ENCODE measurements at places on chromosomes 12 and 14.

GRCh38 chr12:102496591-102496990 is 16.2 kb upstream of the IGF1 start:
- no peak for DNase-seq

- no peak for DNase-seq
These were observed 3.2 kb upstream of the SPTSSA start for GRCh38 chr14:34465069-34465859.

DNA sequence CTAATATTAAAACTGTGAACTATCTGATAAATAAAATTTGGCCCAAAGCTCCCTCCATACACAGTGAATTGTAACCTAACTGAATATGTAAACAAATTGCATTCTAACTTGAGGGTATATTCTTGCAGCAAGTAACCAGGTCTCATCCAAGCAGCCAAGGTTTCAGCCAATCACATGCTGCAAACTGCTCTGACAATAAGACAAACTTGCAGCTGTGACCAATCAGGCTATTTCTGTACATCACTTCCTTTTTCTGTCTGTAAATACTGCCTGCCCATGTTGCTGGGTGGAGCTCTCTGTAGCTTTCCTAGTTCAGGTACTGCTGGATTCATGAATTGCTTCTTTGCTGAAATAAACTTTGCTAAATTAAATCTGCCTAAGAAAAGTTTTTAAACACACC is 499.0 kb downstream of the GALC start:
- DNase-seq = no peak

DNA sequence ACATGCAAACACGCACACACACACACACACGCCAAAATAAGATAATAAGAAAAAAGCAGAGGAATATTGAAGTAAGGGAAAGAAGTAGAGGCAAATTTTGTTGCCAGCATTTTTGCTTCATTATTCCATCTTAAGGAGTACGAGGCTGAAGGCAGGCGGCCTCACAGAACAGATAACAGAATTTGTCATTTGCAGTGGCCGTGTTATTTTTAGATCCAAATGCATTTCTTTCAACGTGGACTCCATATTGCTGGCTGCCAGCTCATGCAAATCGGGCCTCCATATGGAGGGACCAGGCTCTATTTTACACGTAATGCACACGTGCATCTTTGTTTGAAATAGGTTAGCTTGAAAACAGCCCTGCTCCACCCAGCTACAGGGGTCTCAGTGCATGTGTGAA is 172.9 kb downstream of the RBM19 start:
- DNase-seq = no peak

GRCh38 chr12:66354291-66354690 is 52.0 kb downstream of the HELB start:
- DNase-seq = no peak

DNA sequence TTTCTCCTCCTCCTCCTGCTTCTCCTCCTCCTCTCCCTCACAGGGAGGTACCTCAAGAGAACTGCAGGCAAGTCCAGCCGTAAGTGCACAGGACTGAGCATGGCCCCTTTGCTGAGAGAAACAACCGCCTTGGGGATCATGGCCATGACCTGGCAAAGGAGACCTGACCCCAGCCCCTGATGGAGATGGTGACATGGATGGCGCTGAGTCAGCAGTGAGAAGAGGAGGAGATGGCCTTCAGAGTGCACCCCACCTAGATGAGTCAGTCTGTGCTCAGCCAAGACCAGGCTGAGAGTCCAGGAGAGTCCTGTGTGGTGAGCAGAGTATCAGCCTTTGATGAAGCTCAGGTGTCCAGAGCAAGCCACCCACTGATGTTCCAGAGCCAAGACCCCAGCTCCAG is 36.4 kb downstream of the MEG3 start:
- DNase-seq = no peak

DNA sequence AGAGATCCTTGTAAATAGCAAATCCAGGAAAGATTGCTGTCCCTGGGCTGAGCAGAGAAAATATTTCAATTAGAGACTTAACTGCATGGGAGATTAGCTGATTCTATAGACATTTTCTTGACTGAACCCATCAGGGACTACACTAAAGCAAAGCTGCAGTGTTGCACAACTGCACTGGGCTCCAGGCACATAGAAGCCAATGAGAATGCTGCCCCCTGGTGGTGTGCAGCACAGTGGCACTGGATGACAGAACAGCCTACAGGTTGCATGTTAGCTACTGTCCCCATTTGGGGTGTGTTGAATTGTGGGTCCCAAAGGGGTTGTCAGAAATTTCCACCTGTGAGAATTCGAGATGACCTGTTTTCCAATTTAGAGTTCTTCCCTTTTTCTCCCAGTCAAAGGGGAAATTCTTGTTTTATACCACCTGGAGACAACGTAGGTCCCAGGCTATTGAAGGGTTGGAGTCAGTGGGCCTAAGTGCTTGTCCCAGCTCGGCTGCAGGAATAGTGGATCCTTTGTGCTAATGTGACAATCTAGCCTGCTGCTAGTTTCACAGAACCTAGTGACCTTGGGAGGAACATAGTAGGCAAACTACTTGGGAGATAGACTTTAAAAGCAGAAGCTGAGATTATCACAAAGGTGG is 114.7 kb downstream of the SLC8A3 start:
- peak; percentile 19 for DNase-seq

- no peak for DNase-seq
These were observed 731.9 kb downstream of the NRXN3 start for GRCh38 chr14:78902010-78902623.

DNA sequence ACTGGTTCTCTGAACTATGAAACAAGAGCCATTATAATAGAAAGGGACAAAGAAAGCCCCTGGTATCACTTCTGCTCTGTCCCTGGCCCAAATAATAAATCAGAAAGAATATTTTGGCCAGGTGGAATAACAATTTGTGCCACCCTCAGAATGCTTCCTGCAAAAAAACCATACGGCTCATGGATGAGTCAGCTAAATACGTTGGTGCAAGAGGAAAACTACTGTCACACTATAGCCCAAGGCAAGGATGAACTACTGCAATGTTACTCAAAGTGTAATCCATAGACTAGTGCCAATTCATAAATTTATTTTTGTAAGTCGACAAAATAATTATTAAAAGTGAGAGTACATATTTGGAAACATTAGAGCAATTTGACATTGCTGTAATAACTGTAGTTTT is 68.2 kb downstream of the ANKS1B start:
- DNase-seq = no peak

DNA sequence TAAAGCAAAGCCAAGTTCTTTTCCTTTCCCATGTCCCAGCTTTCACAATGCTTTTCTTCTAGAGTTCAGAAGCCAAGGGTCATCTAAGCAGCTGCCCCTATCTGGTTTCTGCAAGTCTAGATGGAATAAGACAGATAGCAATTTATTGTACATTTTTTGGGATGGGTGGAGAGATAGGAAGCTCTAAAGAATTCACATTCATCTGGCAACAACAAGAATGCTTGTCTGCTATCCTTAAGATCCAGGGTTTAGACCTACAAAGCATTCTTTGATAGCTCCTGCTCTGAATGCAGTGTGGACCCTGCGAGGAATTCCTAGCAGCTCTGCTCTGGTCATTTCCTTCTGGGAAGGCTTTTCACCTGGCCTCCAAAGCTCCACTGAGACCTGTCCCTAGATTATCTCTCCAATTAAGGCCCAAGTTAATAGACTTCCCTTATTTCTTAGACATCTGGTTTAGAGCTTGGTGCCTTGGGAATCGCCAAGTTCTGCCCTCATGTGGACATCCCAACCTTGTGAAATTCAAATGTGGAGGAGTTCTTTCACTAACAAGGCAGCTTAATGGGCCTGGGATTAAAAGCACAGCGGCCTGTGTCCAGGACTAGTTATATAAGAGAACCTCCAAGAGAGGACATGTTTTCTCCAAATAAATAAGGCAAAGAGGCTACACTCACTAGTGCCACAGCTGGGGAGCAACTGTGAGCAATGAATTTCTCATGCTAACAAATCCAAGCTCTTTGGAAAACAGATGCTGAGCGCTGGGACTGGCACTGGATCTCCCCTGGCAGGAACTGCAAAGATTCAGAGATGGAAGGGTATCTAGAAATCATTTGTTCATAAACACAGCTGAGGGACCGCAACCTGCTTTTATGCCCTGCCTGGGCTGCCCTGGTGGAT is 384.5 kb upstream of the DDHD1 start:
- no peak for DNase-seq

DNA sequence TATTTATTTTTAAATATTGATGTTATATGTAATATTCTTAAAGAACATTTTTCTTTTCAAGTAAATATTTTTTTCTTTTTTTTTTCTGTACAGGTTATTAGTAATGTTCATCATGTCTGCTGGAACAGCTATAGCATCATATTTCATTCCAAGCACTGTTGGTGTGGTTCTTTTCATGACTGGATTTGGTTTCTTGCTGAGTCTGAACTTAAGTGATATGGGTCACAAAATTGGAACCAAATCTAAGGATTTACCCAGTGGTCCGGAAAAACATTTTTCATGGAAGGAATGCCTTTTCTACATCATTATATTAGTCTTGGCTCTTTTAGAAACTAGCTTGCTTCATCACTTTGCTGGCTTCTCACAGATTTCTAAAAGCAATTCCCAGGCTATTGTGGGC is 23.2 kb downstream of the PCNX4 start:
- DNase-seq = no peak

DNA sequence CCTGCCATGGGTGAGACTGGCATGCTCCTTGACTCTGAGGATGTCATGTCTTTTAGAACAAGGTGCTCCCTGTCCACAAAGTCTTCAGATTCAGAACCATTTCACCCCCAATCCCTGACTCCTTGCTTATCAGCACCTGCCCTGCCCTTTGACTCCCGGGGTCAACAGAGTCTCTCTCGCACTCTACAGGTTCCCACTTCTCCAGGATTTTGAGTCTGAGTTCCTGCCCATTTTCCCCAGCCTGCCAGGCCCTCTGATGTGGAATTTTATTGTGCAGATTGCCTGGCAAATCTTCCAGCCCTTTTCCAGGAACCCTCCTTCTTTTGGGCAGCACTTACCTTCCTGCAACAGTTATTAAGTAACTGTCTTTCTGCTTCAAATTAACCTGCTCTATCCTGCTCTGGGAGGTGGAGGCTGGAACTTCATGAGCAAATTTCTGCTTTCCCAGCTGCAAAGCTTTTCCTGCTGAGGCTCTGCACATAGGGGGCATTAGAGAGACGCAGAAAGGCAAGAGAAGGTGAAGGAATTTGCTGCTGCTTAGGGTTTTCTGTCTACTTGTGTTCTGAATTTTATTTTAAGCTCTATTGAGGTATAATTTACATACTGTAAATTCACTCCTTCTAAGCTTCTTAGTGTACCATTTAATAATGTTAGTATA is 259.1 kb downstream of the PCNX1 start:
- DNase-seq = no peak

DNA sequence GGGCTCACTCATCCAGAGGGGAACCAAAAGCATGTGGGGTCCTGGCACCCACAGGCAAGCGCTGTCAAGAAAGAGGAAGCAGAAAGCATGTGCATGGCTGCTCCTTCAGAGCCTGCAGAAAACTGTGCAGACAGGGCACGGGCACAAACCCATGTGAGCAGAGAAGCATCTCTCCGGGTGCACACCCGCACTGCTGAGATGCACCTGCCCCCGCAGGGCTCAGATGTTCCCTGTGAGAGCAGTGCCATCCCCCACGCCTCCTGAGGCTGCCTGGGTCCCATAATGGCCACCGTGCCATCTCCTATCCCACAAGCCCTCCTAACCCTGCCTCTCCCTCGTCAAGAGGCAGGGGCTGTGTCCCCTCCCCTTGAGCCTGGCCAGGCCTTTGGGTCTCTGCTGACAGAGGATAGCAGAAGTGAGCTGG is 32.3 kb upstream of the INF2 start:
- DNase-seq = no peak

DNA sequence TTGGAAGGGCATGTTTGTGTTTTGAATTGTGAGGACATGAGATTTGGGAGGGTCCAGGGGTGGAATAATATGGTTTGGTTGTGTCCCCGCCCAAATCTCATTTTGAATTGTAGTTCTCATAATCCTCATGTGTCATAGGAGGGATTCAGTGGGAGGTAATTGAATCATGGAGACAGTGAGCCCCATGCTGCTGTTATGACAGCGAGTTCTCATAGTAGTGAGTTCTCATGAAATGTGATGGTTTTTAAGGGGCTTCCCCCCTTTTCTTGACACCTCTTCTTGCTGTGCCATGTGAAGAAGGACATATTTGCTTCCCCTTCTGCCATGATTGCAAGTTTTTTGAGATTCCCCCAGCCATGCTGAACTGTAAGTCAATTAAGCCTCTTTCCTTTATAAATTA is 260.0 kb downstream of the DUSP6 start:
- no peak for DNase-seq

- no peak for DNase-seq
These were observed 398.2 kb downstream of the AACS start for GRCh38 chr12:125463386-125463785.

DNA sequence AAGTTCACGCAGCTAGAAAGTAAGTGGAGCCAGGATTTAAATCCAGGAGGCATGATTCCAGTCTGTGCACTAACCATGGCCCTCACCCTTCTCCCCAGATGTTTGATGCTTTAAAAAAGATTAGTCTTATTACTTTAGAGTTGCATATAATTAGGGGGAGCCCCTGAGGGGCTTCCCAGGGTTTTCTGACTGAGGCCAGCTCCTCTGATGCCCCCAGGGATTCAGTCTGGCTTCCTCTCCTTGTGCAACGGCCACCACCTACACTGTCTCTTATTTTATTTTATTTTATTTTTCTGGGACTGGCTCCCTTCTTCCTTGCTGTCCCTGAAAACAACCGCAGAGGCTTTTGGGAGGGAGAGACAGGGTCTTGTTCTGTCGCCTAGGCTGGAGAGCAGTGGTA is 22.6 kb downstream of the CLSTN3 start:
- DNase-seq = no peak

- DNase-seq = peak; percentile 8
These were observed 41.5 kb upstream of the NPAS3 start for GRCh38 chr14:32896979-32897697.

GRCh38 chr14:100762089-100762515 is 35.4 kb downstream of the DLK1 start:
- no peak for DNase-seq

DNA sequence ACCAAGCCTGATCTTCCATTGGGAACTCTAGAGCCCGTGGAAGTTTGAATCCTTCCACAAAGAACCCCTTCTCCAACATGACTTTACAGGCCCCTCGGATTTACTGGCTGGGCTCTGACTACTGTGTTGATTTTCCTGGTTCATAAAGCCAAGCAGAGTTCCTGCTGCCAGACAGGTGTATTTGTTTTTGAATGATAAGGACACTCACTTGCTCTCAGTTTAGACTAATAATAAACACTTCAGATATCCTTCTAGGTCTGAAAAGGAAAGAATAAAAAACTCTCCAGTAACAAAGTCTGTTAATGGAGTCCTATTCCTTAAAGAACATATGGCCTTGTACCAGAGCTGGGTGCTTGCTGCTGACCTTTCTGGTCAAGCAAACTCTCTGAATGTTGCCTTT is 31.0 kb downstream of the SIX1 start:
- DNase-seq = no peak

GRCh38 chr14:20413744-20414082 is 412 bp upstream of the TEP1 start:
- no peak for DNase-seq

- DNase-seq = no peak
These were observed 7.4 kb upstream of the TUBA1B start for GRCh38 chr12:49138587-49138986.

DNA sequence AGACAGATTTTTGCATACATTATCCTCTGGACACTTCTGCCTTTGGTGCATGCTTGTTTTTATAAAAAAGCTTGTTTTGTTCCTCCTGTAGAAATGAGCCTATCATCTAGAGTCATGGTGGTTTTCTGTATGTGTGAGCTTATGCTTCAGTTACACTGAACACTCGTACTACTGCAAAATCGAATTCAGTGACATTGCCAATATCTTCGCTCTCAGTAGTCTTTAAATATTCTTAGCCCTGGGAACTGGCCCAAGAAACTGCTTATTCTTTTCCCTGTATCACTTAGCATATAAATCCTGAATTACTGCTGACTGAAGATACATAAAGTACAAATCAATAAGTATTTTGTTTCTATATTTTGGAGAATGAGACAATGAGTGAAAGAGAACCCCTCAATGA is 70.5 kb downstream of the RGS6 start:
- no peak for DNase-seq
